ENCODE measurements at places on chromosomes 7 and 10.
A peak's percentile ranks its signal among the peaks of the same experiment; 100 is the strongest.

GRCh38 chr7:27154369-27154768, 2.0 kb upstream of the HOXA3 start:
- no peak for DNase-seq

DNA sequence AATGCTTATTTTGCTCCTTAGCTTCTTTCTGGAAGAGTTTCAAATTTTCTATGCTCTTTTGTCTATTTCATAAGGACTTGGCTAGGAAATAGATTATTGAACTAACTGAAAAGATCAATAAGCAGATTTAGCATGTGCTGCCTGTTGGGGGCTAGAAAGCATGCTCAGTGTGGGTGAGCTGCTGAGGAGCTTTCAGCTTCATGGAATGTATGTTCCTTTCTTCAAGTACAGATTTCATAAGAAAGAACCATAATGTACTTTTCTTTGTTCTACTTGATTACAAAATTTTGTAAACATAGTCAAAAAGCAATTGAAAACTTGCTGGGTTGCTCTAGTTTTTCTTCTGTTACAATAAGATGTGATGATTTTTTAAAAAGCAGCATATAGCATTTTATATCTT, 73.8 kb downstream of the TAF3 start:
- DNase-seq, result no peak

- DNase-seq, result no peak
Measured at GRCh38 chr10:65798133-65798532, 1127.7 kb upstream of the LRRTM3 start.

- no peak for DNase-seq
Measured at GRCh38 chr10:106740-107139, 28.5 kb upstream of the ZMYND11 start.

- DNase-seq, result no peak
Measured at GRCh38 chr10:104893701-104894100, 252.6 kb downstream of the SORCS3 start.

- DNase-seq, result peak; percentile 33
Measured at GRCh38 chr10:58326967-58327381, 7.8 kb upstream of the UBE2D1 start.
